Inflammatory macrophage (primary cell): ENCODE measurements at places on chromosomes 2 and 18.

GRCh38 chr2:142174176-142174575 lies 43.4 kb upstream of the LRP1B start:
- DNase-seq, result no peak

DNA sequence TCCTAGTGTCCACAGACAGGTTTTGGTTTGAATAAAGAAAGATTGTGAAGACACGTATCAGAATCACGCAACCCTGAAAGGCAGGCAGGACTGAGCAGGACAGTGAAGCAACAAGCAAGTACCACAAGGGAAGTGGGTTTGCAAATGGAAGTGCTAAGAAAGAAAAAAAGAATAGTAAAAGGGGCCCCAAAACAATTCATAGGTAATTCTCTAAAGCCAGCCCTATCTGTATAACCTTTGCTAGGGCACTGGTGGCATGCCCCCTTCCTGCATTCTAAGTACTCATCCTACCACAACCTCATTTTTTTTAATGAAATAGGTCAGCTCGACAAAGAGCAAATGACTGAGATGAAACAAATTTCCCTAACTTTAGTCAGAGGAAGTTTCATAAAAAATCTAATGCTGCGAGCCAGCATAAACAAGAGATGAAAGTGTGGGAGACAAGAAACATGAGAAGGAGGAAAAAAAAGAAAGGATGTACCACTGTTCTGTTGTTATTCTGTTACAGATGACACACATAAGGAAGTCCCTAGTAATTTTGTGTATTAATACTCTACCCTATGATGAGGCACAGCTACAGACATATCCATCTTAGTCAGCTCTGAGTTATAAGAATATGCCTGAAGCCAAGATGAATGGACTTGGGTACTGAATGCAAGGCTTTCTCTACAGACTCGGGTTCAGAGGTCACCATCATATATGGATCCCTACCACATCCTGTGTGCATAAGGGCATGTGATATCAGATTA lies 32.2 kb downstream of the IKZF2 start:
- no peak for DNase-seq

GRCh38 chr18:8283891-8284585 lies 325.2 kb upstream of the RAB12 start:
- no peak for DNase-seq

- DNase-seq, result no peak
These were observed 236.7 kb downstream of the TCF4 start for GRCh38 chr18:55351241-55351691.
